GM18507 (cell line): ENCODE measurements at places on chromosomes 11 and 22.

- DNase-seq, result no peak
Observed at GRCh38 chr22:47041271-47042115, 279.0 kb downstream of the TBC1D22A start.

DNA sequence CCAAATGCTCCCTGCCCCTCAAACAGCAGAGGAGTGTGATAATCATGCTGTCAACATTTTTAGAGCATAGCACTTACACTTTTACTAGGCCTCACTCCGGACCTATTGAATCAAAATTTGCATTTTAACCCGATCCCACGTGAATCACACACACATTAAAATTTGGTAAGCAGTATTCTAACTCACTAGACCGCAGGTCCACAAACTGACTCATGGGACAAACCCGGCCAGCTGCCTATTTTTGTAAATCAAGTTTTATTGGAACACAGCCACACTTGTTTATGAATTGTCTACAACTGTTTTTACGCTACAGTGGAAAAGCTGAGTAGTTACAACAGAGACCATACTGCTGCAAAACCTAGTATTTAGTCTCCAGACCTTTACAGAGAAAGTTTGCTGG is 43.3 kb downstream of the SNX19 start:
- no peak for DNase-seq

DNA sequence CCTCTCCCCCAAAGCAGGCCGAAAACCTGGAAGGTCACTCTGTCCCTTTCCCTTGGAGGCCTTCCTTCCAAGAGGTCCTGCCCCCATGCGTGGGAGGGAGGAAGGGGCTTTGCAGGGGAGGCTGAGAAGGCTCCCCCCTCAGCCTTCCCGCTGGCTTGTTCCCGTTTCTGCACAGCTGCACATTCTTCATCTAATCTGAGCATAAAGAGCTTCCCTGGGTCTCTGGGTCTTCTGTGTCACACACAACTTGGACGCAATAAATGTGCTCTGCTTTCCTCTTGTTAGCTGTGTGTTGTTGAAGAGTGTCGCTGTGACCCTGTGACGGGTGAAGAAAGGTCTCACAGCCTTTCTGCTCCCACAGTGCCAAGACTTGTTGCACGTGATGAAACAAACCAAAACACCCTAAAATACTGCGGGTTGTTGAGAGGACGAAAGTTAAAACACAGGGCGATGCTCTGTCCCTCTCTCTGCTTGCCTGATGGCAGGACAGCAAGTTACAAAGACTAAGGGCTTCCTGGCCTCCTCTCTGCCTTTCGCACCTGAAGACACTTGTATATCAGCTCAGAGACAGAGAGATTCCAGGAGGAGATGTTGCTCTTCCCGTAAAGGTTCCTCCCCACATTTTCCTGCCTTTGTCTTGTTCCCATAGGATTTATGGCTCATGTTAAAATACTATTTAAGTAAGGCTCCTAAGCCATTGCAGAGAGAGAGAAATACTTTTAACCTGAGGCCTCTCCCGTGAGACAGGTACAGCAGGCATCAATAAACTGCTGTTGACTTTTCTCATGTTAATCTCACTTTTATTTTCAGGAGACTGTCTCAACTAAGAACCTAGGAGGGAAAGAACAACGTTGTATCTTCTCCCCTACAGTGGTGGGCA is 15.4 kb upstream of the IFITM3 start:
- DNase-seq, result no peak

DNA sequence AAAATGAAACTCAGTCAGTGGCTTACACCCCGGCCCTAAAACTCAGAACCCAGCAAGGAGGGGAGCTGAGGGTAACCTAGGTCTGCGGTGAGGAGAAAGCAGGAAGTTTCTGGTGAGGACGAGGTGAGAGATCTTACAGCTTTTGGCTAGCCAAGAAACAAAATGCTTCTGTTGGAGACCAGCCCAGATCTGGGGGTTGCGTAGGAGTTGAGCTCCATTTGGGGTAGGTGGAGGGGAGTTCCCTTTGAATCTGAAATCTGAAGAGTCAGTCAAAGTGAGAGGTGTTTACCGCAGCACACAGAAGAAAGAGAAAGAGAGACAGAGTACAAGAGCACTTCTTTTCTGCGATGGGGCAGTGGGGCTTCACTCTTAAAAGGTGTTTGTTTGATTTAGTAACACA is 29.6 kb downstream of the EHF start:
- peak; percentile 58 for DNase-seq

DNA sequence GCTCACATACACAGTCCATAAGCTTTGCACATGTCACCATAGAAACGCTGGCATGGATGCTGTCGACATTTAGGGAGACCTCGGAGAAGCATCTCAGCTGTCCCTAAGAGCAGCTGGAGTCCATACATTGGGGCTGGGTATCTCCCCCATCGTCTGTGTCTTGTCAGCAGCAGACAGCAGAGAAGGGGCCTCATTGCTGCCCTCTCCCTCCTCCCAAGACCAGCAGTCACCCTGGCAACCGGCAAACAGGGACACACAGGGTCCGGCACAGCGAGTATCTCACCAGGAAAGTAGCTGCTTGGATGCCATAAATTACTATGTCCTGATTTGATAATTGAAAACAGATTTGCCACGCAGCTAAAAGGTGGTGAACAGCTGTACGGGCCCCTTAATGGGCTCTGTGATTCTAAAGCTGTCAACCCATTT is 84.4 kb downstream of the CD44 start:
- DNase-seq, result no peak

- DNase-seq, result no peak
Observed at GRCh38 chr11:130359419-130359818, 44.7 kb upstream of the ZBTB44 start.

- no peak for DNase-seq
Observed at GRCh38 chr11:119332111-119332765, 2.1 kb upstream of the RNF26 start.

DNA sequence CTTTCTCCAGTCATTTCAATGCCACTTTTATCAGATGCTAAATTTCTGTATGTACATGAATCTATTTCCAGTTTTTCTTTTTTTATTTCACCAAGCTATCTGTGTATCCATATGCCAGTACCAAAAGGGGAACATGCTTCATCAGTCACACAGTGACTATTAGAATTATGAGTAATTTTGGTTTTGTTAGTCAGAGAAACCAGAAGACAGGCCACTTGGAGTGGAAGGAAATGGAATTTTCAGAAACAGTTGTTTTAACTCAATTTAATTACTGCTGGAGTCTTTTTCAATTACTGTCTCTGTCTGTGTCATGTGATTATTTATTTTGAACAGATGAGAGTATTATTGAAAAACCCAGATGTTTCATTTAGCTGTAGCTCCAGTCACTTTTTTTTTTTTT is 84.6 kb upstream of the ANO3 start:
- DNase-seq, result no peak

DNA sequence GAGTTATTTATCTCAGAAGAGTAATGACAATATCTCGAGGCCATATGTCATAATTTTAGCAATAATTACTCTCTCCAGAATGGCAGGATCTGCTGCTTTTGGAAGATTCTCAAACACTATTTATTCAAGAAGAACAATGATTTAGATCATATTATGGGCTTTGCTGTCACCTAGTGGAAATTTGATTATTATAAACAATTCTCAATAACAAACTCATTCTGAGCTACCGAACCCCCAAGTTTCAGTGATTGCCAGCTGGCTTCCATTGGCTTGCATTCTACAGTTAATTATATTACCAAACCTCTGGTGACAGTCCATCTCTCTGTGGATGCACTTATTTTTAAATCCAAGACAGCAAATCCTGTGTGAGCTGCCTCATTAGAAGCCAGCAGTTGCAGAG is 27.9 kb upstream of the SLC36A4 start:
- no peak for DNase-seq

DNA sequence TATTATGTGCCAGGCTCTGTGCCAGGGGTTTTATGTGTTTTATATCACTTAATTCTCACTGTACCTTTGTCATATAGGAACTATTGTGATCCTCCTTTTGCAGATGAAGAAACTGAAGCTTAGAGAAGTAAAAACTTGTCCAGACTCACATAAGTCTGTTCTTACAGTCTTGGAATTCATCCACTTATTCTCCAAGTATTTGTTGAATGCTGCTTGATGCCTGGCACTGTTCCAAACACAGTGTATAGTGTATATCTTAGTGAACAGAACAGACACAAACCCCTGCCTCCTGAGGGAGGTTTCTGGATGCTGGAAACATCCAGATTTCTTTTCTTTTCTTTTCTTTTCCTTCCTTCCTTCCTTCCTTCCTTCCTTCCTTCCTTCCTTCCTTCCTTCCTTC is 29.0 kb upstream of the FGF3 start:
- no peak for DNase-seq

- no peak for DNase-seq
Observed at GRCh38 chr11:123378096-123378495, 52.0 kb upstream of the GRAMD1B start.

- DNase-seq, result no peak
Observed at GRCh38 chr22:46356496-46357480, 21.3 kb downstream of the TRMU start.

GRCh38 chr22:19626666-19627065 is 87.6 kb upstream of the SEPTIN5 start:
- no peak for DNase-seq

DNA sequence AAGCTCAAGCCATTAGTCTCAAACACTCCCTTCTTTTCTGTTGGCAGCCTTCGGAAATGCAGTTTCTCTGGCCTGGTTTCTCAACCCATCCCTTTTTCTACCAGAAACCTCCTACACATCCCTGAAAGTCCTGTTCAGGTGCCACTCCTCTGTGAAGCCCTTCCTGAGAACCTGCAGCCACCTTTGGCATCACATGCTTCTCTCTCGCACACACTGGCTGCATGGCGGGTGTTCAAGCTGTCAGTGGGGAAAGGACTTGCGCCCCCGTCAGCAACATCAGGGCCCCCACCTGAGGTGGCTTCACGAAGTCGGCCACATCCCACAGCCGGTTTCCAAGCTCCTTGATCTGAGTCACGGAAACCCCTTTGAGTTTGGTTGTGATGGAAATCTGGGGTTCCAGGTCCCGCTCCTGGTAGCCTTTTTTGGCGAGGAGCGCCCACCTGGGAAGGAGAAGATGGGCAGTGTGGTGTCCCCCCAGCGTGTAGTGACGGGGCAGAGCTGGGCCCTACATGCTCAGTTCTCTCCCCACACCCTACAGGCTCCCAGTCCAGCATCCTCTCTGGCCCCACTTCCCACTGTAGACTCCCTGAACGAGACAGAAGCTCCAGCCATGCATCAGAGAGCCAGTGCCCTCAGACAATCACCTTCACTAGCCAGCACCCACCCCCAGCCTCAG is 1.7 kb upstream of the LRRC74B start:
- no peak for DNase-seq
